ENCODE measurements at places on chromosomes 1 and 21.

DNA sequence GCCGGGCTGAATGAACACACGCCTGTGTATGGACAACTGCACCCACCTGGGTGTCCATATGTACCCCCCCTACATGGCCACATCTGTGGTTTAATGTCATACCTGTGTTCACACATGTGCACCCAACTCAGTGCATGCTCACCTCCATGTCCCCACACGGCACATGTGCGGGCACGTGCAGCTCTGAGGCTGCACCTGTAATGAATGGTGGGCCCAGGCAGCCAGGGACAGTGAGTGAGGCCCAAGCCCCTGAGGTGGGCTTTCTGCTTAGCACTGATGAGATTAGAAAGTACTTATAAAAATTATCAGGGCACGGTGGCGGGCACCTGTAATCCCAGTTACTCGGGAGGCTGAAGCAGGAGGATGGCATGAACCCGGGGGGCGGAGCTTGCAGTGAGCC lies 42.5 kb upstream of the CSF3R start:
- no peak for DNase-seq

DNA sequence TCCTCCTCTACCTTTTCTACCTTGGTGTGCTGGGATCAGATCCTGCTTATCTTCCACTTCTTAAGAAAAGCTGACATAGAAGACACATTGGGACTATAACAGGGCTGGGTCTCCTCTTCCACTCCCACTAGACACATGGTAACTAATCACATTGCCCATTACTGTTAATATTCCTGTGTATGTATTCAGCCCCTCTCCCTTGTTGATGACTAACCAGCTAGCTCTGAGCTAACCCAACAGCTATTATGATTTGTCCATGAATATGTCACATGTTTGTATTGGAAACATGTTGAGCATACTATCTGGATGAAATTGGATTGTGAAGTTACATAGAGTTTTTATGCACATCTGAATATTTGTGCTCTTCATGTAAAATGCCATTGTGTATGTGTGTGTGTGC lies 52.9 kb downstream of the MPZL1 start:
- peak; percentile 57 for DNase-seq

DNA sequence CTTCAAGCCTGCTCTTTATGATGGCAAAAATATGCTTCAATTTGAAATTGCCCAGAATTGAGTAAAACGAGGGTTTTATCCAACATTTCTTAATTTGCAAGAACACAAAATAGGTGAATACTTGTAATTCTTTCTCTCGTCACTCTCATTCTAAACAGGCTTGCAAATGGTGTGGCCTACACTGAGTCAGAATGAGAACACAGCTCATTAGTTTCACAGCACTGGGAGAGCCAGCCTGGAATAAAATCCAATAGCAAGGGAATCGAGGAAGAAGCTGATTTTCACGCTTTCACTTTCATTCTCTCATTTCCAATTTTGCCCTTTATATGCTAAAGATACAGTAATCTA lies 537.5 kb downstream of the LTN1 start:
- DNase-seq: peak; percentile 72

GRCh38 chr21:45326169-45326851 lies 38.6 kb upstream of the POFUT2 start:
- peak; percentile 77 for DNase-seq

- DNase-seq: no peak
Observed at GRCh38 chr1:99133756-99134500, 129.3 kb upstream of the PLPPR5 start.

DNA sequence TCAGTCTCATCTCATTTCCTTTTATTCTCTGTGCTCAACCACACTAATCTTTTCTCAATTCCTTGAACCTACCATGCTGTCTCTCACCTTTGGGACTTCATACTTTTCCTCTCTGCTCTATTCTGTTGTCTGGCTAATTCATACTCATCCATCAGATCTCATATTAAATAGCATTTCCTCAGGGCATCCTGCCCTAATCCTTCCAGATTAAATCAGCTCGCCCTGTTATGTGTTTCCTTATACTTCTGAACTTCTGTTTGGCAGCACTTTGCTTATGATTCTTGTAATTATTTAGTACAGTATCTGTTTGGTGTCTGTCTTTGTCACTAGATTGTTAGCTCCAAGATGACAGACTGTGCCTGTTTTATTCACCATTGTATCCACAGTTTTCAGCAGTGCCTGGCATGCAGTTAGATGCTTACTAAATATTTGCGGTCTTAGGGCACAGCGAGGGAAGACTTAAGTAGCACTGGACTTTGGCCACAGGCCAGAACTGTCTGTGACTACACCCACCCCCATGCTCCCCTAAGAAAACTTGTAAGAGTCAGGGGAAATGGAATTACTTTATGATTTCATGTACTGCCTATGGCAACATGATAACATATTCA lies 9.9 kb upstream of the CAP1 start:
- peak; percentile 62 for DNase-seq

GRCh38 chr1:110130113-110130591 lies 17.9 kb downstream of the UBL4B start:
- DNase-seq: no peak

DNA sequence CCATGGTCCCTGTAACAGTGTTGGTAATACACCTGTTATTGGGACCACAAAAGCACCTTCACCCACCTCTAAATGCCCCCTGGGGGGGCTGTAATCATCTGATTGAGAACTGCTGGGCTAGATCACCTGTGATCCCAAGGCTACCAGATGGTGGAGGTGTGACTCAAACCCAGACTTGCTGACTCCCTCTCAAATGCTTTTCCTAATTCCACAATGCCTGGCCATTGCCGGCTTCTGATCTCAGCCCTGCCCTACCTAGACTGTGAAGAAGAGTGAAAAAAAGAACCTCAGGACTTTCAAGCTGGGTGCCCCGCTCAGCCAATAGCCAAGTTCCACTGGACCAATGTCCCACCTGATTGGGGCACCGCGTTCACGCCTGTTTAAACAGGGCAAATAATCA lies 9.6 kb downstream of the TMEM9 start:
- DNase-seq: no peak

GRCh38 chr1:167371030-167371429 lies 147.3 kb downstream of the CD247 start:
- DNase-seq: no peak

DNA sequence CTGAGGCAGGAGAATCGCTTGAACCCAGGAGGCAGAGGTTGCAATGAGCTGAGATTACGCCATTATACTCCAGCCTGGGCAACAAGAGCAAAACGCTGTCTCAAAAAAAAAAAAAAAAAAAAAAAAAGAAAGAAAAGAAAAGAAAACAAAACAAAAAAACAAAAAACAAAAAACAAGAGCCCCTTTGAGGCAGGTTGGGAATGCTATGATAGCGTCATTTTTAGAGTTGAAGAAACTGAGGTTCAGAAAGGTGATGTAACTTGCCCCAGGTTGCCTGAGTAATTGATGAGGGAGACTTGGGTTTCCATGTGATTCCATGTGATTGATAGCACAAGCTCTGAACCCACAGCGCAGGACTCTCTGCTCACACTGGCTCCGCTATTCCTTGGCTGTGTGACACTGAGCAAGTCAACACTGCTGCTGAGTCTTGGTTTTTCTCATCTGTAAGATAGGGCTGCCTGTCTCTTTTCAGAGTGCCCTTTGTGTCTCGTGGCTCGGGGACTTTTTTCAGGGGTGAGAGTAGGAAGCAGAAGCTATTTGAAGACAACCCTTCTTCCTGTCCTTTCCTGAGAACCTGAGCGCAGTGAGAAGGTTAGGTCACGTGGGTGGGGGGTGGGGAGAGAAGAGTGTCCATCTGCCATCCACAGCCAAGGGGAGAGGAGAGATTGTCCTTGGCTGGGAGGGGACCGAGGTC lies 2.5 kb downstream of the CNR2 start:
- no peak for DNase-seq

DNA sequence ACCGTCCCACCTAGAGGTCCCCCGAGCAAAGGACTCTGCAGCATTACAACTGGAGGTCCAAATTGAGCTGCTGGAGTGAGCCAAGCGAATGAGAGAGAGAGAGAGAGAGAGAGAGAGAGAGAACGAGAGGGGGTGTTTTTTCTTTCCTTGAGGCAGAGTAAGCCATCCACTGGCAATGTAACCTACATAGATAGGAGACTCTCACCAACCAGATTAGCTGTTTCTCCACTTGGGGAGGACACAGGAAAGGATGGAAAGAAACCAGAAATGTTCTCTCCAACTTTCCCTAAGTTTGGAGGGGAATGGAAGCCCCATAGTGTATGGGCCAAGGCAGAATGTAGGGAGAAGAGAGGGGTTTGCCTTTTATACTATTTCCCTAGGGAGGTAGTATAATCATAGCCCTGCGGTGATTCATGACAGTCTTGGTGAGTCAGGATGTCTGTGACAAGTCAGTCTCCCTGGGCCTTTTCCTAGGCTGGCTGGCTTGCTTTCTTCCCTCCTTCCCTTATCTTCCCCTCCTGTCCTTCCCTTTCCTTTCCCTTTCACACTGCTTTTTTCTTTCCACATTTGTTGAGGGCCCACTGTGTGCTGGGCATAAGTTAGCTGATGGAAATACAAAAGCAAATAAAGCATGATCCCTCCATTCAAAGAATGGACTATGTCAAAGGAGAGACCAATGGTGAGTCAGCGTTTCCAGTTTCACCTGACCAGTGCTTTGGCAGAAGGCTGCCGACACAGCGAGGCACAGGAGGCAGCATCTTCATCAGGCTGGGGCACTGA lies 7.1 kb downstream of the FNDC7 start:
- peak; percentile 97 for DNase-seq

GRCh38 chr1:1021920-1022259 lies 2.0 kb downstream of the AGRN start:
- no peak for DNase-seq

DNA sequence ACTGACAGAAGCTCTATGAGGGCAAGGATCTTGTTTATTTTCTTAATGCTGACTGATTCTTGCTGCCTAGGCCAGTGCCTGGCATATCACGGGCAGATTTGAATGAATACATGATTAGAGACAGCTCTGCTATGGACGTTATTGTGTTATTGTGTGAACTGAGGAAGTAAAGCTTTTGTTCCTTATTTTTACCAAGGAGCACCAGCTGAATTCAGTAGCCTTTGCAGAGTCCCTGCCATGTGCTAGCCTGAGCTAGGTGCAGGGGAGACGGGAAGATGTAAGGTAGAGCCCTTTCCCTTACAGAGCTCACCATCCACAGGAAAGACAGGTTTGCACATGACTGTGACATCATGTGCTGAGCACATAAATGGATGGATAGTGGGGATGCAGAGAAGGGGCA lies 36.0 kb upstream of the SCMH1 start:
- DNase-seq: no peak

- no peak for DNase-seq
Observed at GRCh38 chr1:226220473-226221189, 2.8 kb upstream of the MIXL1 start.

- peak; percentile 63 for DNase-seq
Observed at GRCh38 chr1:170881268-170882265, 53.8 kb upstream of the MROH9 start.

- no peak for DNase-seq
Observed at GRCh38 chr1:247411621-247412327, 4.2 kb upstream of the NLRP3 start.

GRCh38 chr1:4488018-4488417 lies 166.4 kb upstream of the AJAP1 start:
- no peak for DNase-seq

- no peak for DNase-seq
Observed at GRCh38 chr1:1299686-1300351, 7.9 kb downstream of the ACAP3 start.

DNA sequence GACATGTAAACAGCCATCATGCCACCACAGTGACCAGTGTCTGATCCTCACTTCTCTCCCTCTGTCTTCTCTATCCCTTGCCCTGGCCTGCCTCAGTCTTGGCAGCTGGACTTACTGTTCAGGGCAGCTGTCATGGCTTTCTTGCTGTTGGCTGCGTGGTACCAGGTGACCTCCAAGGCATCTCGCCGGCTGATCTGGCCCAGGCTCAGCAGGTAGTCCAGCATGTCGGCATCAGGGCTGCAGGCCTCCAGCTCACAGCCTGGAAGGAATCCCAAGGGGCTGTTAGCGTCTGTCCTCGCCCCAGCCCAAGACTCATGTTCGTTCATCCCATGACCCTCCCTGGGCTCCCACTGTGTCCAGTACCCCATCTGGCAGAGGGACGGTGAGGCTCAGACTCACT lies 3.6 kb downstream of the FAM151A start:
- DNase-seq: no peak

GRCh38 chr1:161080441-161081405 lies 8.6 kb downstream of the NECTIN4 start:
- peak; percentile 40 for DNase-seq

DNA sequence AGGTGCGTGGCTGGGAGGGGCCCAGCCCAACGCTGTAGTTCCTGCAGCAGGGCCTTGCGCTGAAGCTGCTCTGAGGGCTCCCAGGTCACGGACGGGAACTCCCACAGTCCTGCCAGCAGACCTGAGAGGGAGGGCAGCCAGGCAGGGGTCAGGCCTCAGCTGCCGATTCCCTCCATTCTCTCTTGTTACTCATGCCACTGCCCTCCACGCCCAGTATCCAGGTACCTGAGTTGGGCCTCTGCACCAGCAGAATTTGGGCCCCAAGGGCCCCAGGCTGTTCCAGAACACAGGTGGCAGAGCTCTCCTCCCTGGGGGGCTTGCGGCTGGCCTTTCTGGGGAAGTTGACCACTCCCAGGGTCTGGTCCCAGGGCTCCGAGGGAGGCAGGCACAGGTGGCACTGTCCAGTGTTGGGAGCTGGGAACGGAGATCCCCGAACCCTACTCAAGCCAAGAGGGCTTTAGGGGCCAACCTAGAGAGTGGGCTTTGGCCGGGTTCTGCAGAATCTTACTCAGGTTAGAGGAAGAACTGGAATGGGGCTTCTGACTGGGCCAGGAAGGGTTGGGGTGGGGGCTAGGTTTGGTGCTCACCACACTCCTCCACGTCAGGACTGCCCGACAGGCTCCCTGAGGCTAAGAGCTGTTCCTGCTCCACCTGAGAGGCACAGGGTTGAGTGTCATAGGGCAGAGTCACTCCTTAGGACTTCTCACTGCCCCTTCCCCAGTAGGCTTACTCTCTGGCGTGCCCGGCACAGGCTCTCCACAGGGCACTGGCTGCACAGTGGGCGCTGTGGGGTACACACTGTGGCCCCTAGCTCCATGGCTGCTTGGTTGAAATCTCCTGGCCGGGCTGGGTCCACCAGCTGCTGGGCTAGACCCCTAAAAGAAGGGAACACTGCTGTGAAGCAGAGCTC lies 5.0 kb downstream of the HPDL start:
- no peak for DNase-seq

DNA sequence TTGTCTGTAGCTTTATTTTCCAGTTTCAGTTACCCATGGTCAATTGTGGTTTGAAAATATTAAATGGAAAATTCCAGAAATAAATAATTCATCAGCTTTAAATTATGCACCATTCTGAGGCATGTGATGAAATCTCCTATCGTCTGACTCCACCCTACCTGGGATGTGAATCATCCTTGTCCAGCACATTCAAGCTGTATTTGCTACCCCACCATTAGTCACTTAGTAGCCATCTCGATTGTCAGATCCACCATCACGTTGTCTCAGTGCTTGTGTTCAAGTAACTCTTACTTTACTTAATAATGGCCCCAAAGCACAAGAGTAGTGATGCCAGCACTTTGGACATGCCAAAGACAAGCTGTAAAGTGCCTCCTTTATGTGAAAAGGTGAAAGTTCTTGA lies 4.0 kb downstream of the STPG1 start:
- DNase-seq: peak; percentile 94

- no peak for DNase-seq
Observed at GRCh38 chr1:168910403-168910802, 181.4 kb upstream of the DPT start.
